ENCODE measurements at places on chromosomes 5 and 9.

DNA sequence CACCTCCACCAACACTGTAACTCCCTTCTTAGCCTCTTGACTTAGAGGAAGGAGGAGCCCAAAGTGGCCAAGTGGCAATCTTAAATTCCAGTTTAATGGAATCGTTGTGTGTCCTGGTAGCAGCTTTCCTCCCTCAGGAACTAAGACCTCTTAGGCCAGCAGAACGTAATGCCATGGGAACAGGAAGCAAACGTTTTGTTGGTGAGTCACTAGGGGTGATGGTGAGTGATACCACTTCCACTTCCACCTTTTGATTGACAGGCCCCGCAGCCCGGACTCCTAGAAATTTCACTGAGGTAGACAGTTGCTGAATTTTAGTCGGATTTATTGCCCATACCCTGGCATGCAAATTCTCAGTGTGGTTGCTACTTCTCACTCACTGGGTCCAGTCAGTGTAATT, 94.2 kb upstream of the FBN2 start:
- DNase-seq, result no peak

- no peak for DNase-seq
Observed at GRCh38 chr5:151295138-151295537, 8.4 kb downstream of the SLC36A3 start.

GRCh38 chr9:35669331-35670145, 4.2 kb upstream of the CA9 start:
- DNase-seq, result no peak

GRCh38 chr5:95846554-95847260, 24.2 kb upstream of the GLRX start:
- peak; percentile 74 for DNase-seq

DNA sequence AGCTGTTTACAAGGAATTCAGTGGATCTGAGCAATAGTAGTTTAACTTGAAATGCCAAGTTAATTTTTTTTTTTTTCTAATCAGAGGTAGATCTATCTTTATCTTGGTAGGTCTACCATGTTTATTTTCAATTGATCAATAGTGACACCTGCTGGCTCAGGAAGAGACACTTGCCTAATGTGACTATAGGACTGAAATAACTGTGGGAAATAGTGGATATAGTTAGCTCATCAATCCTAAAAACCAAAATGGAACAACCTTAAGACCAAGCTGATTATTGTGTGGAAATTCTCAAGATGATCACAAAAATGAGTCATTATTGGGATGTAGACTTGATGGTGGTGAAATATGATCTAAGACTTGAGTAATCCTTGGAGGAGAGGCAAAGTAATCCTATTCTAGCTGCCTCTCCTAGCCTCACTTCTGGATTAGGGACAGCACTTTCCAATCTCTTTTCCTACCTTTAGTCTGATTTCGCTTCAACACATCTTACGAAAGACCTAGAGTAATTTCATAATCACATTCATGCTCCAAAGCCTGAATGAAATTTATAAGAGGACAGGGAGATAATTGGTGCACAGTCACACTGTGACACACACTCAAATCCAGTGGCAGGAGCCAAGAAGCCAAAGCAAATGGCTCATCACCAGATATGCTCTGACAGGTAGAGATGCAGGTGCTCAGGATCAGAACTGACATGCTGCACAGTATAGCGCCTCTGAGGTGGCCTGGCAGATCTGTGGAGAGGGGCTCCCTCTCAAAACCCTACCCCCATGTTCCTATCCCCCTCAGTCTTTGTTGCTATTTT, 156.3 kb downstream of the HMHB1 start:
- no peak for DNase-seq

- DNase-seq, result no peak
Observed at GRCh38 chr9:8229226-8229625, 429.6 kb upstream of the DMAC1 start.

- no peak for DNase-seq
Observed at GRCh38 chr5:84688566-84688965, 303.9 kb upstream of the EDIL3 start.

DNA sequence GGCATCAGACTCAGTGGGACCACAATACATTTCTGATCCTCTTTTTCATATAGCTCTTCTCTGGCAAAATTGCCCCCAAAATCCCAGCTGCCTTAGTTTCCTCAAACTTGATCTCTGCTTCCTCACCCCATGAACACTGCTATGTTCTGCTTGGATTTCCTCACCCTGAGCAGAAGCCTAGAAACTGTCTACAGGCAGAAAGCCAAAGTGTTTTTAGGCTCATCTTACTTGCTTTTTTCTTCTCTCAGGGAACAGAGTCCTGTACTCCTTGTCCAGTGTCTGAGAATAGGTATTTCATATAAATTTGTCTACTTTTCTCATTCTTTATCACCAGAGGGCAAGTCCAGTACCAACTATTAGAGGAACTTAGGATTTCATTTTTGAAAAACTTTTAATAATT, 21.5 kb upstream of the UBAP1 start:
- DNase-seq, result no peak

DNA sequence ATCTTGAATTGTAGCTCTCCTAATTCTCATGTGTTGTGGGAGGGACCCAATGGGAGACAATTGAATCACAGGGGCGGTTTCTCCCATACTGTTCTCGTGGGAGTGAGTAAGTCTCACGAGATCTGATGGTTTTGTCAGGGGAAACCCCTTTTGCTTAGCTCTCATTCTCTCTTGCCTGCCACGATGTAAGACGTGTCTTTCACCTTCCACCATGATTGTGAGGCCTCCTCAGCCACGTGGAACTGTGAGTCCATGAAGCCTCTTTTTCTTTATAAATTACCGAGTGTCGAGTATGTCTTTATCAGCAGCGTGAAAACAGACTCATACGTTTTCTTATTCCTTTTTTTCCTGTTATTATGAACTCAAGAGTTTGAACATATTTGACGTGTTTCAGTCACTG, 39.1 kb downstream of the RETREG1 start:
- no peak for DNase-seq

All from T-helper 2 cell (primary cell).